ENCODE measurements at places on chromosomes 3 and 15.

DNA sequence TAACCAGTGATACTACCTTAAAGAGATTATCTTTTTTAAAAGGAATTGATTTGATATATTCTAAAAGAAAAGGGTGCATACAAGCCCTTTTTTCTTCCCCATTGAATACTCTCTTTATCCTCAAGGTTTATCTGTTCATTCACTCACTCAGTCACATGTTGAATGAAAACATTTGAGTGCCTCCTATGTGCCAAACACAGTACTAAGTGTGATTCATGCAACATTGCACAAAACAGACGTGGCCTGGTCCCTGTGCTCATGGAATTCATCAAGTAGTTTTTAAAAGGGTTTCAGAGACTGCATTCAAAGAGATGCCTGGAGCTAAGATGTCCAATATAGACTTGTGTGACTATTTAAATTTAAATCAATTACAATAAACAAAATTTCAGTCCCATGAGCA is 462.2 kb upstream of the MDFIC2 start:
- no peak overlapping the region for H3K27ac ChIP-seq
- DNase-seq, result no peak
- H3K36me3 ChIP-seq, result no peaks in the 10 kb centered on the region
- H3K4me1 ChIP-seq, result no peaks in the 10 kb centered on the region

- no peaks in the 10 kb centered on the region for H3K4me1 ChIP-seq
- no peak for DNase-seq
- no peaks in the 10 kb centered on the region for H3K36me3 ChIP-seq
- no peak overlapping the region for H3K27ac ChIP-seq
- no peaks in the 10 kb centered on the region for H3K27me3 ChIP-seq
- H3K4me3 ChIP-seq, result no peak overlapping the region
These were observed 631.3 kb downstream of the NSUN3 start for GRCh38 chr3:94693997-94694640.

DNA sequence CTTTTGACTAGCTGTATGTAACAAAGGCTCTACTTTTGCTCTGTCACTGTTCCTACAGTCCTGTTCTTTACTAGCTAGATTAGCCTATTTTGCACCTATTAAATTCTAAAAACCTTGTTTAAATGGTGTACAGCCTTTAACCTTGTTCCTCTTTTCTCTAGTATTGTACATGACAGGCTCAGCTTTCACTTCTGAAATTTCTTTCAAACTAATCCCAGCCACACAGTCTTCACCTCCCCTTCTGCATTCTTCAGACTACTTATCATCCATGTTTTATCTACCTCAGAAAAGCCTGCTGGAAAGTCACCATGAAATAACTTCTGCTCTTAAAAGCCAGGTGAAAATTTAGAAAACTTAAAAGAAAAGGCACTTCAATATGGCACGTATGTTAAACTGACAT is 122.4 kb downstream of the NECTIN3 start:
- no peak overlapping the region for H3K27ac ChIP-seq
- no peaks in the 10 kb centered on the region for H3K4me1 ChIP-seq
- H3K4me3 ChIP-seq, result no peak overlapping the region
- H3K36me3 ChIP-seq, result no peaks in the 10 kb centered on the region

DNA sequence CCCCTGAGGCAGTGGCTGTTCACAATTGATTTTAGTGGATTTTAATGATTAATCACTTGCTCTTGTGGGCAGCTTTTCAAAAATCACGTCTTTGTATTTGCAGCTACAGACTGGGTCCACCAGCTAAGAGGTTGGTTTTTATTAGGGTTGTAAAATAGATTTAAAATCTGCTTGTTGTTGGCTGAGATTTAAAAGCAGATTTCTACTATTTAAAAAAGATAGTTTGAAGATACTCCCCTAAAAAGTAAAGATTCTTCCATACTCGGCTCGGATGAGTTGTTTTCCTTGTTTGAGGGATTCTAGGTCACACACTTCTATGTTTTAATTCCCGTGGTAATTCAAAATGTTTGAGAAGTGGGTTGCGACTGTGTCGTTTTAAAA is 1.7 kb downstream of the KLHL24 start:
- no peaks in the 10 kb centered on the region for H3K4me1 ChIP-seq
- H3K4me3 ChIP-seq, result peak overlapping the region; percentile 85
- H3K27me3 ChIP-seq, result no peaks in the 10 kb centered on the region
- DNase-seq, result no peak

GRCh38 chr15:39579487-39580116 is 1.3 kb upstream of the THBS1 start:
- H3K36me3 ChIP-seq, result no peaks in the 10 kb centered on the region
- peak overlapping the region; percentile 98 for H3K27ac ChIP-seq
- peaks cover 6% of the 10 kb centered on the region for H3K4me1 ChIP-seq

- H3K4me3 ChIP-seq, result no peak overlapping the region
- no peaks in the 10 kb centered on the region for H3K36me3 ChIP-seq
- DNase-seq, result no peak
- no peaks in the 10 kb centered on the region for H3K4me1 ChIP-seq
These were observed 22.4 kb downstream of the RLBP1 start for GRCh38 chr15:89198934-89199333.

- no peak for DNase-seq
- no peak overlapping the region for H3K4me3 ChIP-seq
- no peaks in the 10 kb centered on the region for H3K36me3 ChIP-seq
- H3K4me1 ChIP-seq, result no peaks in the 10 kb centered on the region
- no peaks in the 10 kb centered on the region for H3K27me3 ChIP-seq
- H3K27ac ChIP-seq, result no peak overlapping the region
These were observed 549.5 kb downstream of the PYDC2 start for GRCh38 chr3:192010490-192010889.

GRCh38 chr3:24400450-24400849 is 94.2 kb downstream of the THRB start:
- no peaks in the 10 kb centered on the region for H3K4me1 ChIP-seq
- no peak overlapping the region for H3K4me3 ChIP-seq
- no peak for DNase-seq
- H3K27ac ChIP-seq, result peak overlapping the region; percentile 71

DNA sequence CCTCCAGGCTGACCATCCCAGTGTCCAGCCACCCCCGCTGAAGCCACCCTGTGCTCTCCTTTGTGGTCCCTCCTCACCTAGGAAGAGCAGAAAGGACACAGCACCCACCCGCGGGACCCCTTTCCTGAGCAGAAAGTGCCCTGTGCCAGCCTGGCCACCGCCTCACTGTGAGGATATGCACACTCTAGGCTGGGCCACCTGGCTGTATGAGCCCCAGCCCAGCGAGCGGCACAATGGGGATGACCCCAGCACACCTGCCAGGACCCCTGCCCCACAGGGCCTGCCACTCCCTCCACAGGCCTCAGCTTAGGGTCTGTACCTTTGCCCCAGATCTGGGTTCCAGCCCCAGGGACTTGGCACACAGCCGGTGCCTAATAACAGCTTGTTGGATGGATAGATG is 47.9 kb upstream of the FURIN start:
- H3K27ac ChIP-seq, result no peak overlapping the region
- no peak overlapping the region for H3K4me3 ChIP-seq
- no peaks in the 10 kb centered on the region for H3K27me3 ChIP-seq
- DNase-seq, result no peak

DNA sequence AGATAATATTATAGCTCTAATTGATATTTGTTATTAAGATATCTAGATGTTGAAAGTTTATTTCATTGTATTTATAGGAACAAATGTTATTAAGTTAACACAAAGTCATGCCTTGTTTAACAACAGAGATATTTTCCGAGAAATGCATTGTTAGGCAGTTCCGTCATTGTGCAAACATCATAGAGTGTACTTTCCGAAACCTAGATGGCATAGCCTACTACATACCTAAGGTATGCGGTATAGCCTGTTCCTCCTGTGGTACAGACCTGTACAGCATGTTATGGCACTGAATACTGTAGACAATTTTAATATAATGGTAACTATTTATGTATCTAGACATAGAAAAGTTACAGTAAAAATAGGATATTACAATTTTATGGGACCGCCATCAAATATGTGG is 114.3 kb downstream of the NAALADL2 start:
- H3K27ac ChIP-seq, result no peak overlapping the region
- no peak overlapping the region for H3K4me3 ChIP-seq
- DNase-seq, result no peak
- no peaks in the 10 kb centered on the region for H3K4me1 ChIP-seq

GRCh38 chr3:59641169-59641899 is 591.5 kb upstream of the CFAP20DC start:
- no peaks in the 10 kb centered on the region for H3K27me3 ChIP-seq
- no peak overlapping the region for H3K4me3 ChIP-seq
- no peak overlapping the region for H3K27ac ChIP-seq
- no peaks in the 10 kb centered on the region for H3K4me1 ChIP-seq
- H3K36me3 ChIP-seq, result no peaks in the 10 kb centered on the region

DNA sequence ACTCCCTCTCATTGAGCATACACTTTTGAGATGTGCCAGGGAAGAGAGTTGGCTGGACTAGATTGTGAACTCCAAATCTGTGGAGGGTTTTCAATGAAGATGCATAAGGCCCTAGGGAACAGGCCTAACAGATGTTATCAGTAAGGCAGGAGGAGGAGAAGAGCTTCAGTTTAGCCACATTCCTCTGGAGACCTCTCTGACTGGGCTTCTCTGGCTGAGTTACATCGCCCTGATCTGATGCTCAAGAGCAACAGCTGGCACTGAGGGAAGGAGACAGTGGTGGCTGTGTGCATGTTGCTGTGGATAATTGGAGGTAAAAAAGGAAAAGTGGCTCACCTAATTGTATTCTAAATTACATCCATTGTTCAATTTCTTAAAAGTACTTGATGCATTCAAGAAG is 206.4 kb upstream of the CFAP20DC start:
- DNase-seq, result no peak
- H3K4me1 ChIP-seq, result no peaks in the 10 kb centered on the region
- H3K4me3 ChIP-seq, result no peak overlapping the region
- H3K36me3 ChIP-seq, result no peaks in the 10 kb centered on the region
- no peak overlapping the region for H3K27ac ChIP-seq
- no peaks in the 10 kb centered on the region for H3K27me3 ChIP-seq

DNA sequence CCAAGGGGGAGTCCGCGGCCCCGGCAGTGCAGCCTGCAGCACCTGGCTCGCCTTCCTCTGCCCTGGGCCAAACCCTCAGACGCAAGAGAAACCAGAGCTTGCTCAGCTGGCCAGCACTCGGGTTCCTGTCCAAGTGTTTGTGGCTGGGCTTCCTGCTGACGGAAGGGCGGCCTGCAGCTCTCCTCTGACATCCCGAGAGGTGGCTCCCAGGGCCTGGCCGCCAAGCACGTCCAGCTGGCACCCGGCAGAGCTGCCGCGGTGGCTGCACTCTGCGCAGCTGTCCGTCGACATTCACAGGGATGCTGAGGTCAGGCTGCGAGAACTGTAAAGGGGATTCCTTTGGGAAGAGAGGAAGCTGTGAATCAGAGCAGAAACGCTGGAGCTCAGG is 85.6 kb downstream of the CPN2 start:
- DNase-seq, result peak; percentile 89
- H3K27ac ChIP-seq, result peak overlapping the region; percentile 66
- H3K36me3 ChIP-seq, result no peaks in the 10 kb centered on the region
- H3K4me3 ChIP-seq, result no peak overlapping the region

DNA sequence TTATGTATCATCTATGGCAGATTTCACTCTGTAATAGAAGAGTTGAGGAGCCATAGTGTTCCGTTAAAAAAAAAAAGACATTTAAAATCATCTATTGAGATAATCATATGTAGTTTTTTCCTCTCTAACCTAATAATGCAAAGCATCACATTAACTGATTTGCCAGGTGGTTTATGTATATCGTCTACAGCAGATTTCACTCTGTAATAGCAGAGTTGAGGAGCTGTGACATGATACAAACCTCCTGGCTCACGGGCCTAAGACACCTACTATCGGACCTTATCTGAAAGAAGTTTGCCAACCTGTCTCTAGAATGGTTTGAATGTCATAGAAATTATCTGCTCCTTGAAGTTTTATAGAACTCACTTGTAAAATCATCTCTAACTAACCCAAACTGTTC is 29.8 kb downstream of the CDCP1 start:
- H3K4me1 ChIP-seq, result no peaks in the 10 kb centered on the region
- H3K36me3 ChIP-seq, result no peaks in the 10 kb centered on the region
- no peaks in the 10 kb centered on the region for H3K27me3 ChIP-seq
- H3K27ac ChIP-seq, result no peak overlapping the region
- H3K4me3 ChIP-seq, result no peak overlapping the region

Data from uterus (tissue), 4 donors.